HFFc6 (cell line): ENCODE measurements at places on chromosomes 2 and 18. TPM values are rescaled to one million over a fixed set of nuclear protein-coding genes. Genes with fewer than 3 reads are reported as not detected.
A peak's percentile ranks its signal among the peaks of the same experiment; 100 is the strongest.

DNA sequence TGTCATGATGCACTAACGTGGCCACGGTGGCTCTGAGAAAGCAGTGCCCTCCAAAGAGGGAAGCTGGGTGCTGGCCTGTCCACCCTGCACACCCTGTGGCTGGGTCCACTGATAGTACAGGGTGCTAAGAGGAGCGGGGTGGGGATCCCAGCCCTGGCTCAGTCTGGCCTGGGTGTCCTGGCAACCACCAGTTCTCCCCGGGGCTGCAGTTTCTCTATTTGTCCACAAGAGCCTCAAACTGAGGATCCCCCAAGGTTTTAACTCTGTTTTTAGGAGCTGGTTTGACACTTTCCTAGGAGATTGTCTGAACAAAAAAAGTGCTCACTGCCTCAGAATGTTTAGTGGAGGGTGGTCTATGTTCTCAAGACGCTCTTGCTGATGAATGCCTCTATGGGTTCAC lies 29.0 kb downstream of the EDAR start:
- no peaks in the 10 kb centered on the region for H3K36me3 ChIP-seq
- no peak for DNase-seq
- H3K27ac ChIP-seq, result no peak overlapping the region

GRCh38 chr2:48551548-48551947 lies 21.6 kb downstream of the STON1 start:
- H3K27me3 ChIP-seq, result peaks cover 3% of the 10 kb centered on the region; the same call in 1 of the 2 replicates
- H3K36me3 ChIP-seq, result peaks cover 8% of the 10 kb centered on the region; the same call in 1 of the 2 replicates
- H3K4me3 ChIP-seq, result no peak overlapping the region
- no peak overlapping the region for H3K27ac ChIP-seq

- H3K36me3 ChIP-seq, result 0 out of 2 replicates have a peak, but pooled peaks cover 3% of the 10 kb centered on the region
- peaks cover 71% of the 10 kb centered on the region for H3K4me1 ChIP-seq
- H3K27ac ChIP-seq, result peak overlapping the region; percentile 89
- H3K4me3 ChIP-seq, result peak overlapping the region; percentile 61
- peak; percentile 91 for DNase-seq
- no peaks in the 10 kb centered on the region for H3K27me3 ChIP-seq
Measured at GRCh38 chr2:224145751-224146355, 106.8 kb upstream of the SERPINE2 start.

DNA sequence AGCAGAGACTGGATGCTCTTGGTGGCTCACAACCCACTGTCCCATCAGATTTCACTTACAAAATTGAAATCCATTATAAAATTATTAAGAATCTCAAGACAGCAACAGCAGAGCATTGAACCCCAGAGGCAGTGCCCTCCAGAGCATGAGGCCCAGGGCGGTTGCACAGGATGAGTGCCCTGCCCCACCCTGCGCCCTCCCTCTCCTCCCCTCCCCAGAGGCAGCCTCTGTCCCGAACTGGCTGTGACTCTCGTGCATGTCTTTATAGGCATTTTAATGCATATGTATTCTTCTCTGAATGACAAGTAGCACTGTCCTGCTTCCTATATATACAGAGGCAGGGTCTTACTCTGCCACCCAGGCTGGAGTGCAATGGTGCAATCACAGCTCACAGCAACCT lies 10.4 kb downstream of the MFSD2B start:
- no peak overlapping the region for H3K4me3 ChIP-seq
- peaks cover 27% of the 10 kb centered on the region for H3K4me1 ChIP-seq
- no peaks in the 10 kb centered on the region; the same call in none of the 2 replicates for H3K27me3 ChIP-seq
- H3K27ac ChIP-seq, result no peak overlapping the region
- DNase-seq, result no peak

DNA sequence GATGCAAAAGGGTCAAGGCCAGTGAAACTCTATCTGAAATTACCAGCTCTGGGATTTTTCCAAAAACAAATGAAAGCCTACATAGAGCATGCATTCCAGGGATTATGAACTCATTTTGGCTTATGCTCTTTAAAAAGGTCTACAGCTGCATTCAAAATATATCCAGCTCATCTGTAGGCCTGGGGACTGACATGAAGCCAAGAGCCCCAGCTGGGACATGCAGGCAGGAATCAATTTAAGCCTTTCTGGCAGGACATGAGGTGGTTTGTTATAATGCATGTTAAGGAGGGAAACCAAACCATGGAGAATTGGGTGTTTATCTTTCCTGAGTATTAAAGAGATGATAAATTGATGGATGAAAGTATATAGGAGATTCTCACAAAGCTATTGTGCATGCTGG lies 164.5 kb downstream of the RBM43 start:
- H3K36me3 ChIP-seq, result no peaks in the 10 kb centered on the region
- no peak overlapping the region for H3K27ac ChIP-seq
- H3K4me1 ChIP-seq, result no peaks in the 10 kb centered on the region
- no peak overlapping the region for H3K4me3 ChIP-seq

DNA sequence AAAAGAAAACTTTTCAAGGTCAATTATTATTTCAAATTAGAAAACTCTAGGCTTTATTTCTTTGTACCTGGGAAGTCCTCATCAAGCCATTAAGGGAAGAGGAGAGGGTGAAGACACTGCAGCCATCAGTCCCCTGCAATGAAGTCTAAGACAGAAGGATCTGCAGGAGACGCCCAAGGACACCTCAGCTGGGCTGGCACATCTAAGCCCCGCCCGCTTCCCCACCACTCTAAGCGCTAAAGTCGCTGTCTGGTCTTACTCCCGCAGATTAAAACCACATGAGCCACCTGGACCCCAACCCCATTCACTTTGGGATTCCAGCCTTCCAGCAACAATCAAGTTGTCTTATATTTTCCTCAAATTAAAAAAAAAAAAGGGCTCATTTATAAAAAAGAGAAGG lies 104.4 kb downstream of the AFF3 start:
- H3K27ac ChIP-seq, result no peak overlapping the region
- H3K27me3 ChIP-seq, result peaks cover 21% of the 10 kb centered on the region
- DNase-seq, result no peak
- H3K4me1 ChIP-seq, result no peaks in the 10 kb centered on the region
- H3K4me3 ChIP-seq, result no peak overlapping the region

GRCh38 chr18:48983793-48984437 lies 33.1 kb upstream of the SMAD7 start:
- H3K4me3 ChIP-seq, result no peak overlapping the region
- no peak overlapping the region for H3K27ac ChIP-seq
- H3K4me1 ChIP-seq, result peaks cover 38% of the 10 kb centered on the region
- no peak for DNase-seq
- H3K36me3 ChIP-seq, result no peaks in the 10 kb centered on the region
- H3K27me3 ChIP-seq, result peaks cover 5% of the 10 kb centered on the region; the same call in 1 of the 2 replicates

GRCh38 chr18:35478520-35479435 lies 19.0 kb downstream of the INO80C start:
- no peaks in the 10 kb centered on the region for H3K27me3 ChIP-seq
- H3K4me3 ChIP-seq, result peak overlapping the region; percentile 51
- H3K4me1 ChIP-seq, result peaks cover 16% of the 10 kb centered on the region
- peak overlapping the region; percentile 74 for H3K27ac ChIP-seq

DNA sequence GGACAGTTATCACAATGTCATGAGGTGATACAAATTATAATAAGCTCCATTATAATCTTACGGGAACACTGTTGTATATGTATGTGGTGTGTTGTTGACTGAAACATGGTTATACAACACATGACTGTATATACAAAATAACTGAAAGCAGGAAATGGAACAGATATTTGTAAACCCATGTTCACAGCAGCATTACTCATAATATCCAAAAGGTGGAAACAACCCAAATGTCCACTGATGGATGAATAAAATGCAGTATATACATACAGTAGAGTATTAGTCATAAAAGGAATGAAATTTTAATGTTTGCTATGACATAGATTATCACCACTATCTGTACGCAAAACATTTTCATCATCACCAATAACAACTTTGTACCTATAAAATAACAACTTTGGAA lies 107.3 kb downstream of the USP34 start:
- no peak overlapping the region for H3K27ac ChIP-seq
- H3K36me3 ChIP-seq, result peaks cover 49% of the 10 kb centered on the region
- DNase-seq, result no peak
- peaks cover 22% of the 10 kb centered on the region for H3K4me1 ChIP-seq
- H3K4me3 ChIP-seq, result no peak overlapping the region

DNA sequence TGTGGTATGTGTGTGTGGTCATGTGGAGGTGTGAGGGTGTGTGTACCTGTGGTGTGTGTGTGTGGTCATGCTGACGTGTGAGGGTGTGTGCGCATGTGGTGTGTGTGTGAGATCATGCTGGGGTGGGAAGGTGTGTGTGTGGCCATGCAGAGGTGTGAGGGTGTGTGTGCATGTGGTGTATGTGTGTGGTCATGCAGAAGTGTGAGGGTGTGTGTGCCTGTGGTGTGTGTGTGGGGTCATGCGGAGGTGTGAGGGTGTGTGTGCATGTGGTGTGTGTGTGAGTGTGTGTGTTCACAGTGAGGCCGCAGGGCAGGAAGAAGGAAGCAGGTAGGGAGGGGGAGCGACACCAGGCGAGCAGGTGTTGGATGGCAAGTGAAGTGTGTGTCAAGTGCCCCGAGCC lies 259.0 kb downstream of the LOXHD1 start:
- H3K27me3 ChIP-seq, result peaks cover 20% of the 10 kb centered on the region
- no peaks in the 10 kb centered on the region for H3K36me3 ChIP-seq
- H3K4me3 ChIP-seq, result no peak overlapping the region
- no peak overlapping the region for H3K27ac ChIP-seq
- peaks cover 10% of the 10 kb centered on the region for H3K4me1 ChIP-seq

DNA sequence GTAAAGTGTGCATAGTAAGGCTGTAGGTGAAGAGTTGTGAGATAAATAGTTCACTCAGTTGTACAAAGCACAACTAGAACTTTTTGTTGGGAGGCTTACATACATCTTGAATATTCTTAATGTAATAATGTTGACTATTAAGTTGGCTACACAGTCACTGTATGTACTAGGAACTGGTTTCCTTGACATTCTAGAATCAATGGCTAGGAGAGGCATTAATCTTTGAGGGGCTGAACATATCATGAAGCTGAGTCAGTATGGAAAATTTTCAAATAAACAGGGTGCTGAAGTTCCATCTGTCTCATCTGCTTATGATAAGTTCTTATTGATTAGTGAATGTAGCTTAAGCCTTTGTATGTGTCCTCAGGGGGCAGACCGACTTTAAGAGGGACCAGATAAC lies 23.4 kb downstream of the METTL21A start:
- H3K36me3 ChIP-seq, result peaks cover 31% of the 10 kb centered on the region

- H3K27ac ChIP-seq, result no peak overlapping the region
- peaks cover 39% of the 10 kb centered on the region for H3K4me1 ChIP-seq
- no peaks in the 10 kb centered on the region; the same call in 1 of the 2 replicates for H3K27me3 ChIP-seq
- H3K36me3 ChIP-seq, result no peaks in the 10 kb centered on the region
- H3K4me3 ChIP-seq, result no peak overlapping the region
Measured at GRCh38 chr2:213242653-213243052, 41.6 kb upstream of the SPAG16 start.

GRCh38 chr2:128642821-128643220 lies 324.2 kb upstream of the HS6ST1 start:
- DNase-seq, result no peak
- no peaks in the 10 kb centered on the region for H3K36me3 ChIP-seq

GRCh38 chr2:203949228-203949627 lies 12.7 kb downstream of the ICOS start:
- H3K36me3 ChIP-seq, result no peaks in the 10 kb centered on the region
- no peak overlapping the region for H3K4me3 ChIP-seq
- DNase-seq, result no peak
- no peak overlapping the region for H3K27ac ChIP-seq

DNA sequence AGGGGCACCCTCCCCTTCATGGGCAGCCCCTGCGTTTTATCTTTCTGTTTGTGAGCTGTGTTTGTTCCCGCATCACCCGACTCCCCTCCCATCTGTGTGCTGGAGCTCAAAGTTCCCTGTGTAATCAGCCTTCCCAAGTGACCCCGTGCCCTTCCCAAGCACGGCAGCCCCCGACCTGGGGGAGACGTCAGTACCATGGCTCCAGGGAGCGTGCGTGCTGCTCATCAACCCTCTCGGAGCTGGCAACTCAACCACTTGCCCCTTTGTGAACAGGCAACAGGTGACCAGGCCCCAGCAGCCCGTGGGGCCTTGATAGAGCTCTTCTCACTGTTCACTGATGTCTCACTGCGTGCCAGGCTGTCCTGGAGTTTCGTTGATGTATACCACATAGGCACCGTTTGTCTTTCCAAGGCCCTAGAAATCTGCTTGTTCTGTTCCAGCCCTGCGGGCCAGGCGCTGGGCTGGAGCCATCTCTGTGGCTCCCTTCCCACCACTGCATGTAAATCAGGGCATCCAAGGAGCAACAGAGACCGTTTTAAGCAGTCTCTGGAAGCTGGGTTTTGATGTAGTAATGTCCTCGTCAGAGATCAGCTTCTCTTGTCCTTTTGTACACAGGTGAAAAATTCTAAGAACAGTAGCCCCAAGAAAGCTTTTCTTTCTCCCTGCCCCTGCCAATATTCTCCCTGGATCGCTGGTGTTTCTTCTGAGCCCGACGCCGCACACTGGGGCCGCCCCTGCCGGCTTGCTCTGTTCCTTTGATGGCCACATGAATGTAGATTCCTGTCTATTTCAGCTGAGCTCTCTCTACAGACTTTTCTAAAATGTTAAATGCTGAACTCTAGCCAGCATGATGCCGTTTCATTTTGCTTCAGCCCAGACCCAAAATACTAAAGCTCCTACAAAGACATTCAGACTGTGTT lies 107.0 kb upstream of the PTPRM start:
- H3K27me3 ChIP-seq, result peaks cover 26% of the 10 kb centered on the region
- H3K27ac ChIP-seq, result no peak overlapping the region
- no peak for DNase-seq
- H3K36me3 ChIP-seq, result no peaks in the 10 kb centered on the region
- H3K4me3 ChIP-seq, result peak overlapping the region; percentile 40

GRCh38 chr2:10514743-10515142 lies 66.6 kb upstream of the ODC1 start:
- peaks cover 22% of the 10 kb centered on the region for H3K4me1 ChIP-seq
- H3K36me3 ChIP-seq, result peaks cover 25% of the 10 kb centered on the region
- no peaks in the 10 kb centered on the region for H3K27me3 ChIP-seq
- peak; percentile 97 for DNase-seq
- peak overlapping the region; percentile 94 for H3K27ac ChIP-seq

DNA sequence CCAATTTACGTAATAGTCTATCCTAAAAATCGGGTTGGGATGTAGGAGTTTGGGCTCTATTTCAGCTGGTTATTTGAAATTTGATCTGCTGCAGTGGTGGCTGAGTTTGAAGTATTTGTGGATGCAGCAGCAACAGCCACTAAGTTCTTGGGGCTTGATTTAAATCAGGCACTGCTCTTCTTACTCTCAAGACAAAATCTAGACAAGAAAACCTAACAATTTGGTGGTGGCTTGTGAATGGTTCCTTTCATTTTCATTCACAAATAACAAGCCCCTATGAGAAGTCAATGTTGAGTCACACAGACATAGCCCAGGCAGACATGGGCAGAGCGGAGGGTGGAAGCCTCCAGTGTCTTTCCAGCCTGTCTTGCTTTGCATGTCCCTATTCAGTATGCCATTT lies 199.3 kb downstream of the LTBP1 start:
- no peak for DNase-seq
- peaks cover 91% of the 10 kb centered on the region for H3K4me1 ChIP-seq
- peak overlapping the region; percentile 78 for H3K4me3 ChIP-seq
- peaks cover 87% of the 10 kb centered on the region for H3K36me3 ChIP-seq
- H3K27me3 ChIP-seq, result peaks cover 8% of the 10 kb centered on the region; the same call in 1 of the 2 replicates

GRCh38 chr2:50732796-50733195 lies 299.1 kb downstream of the NRXN1 start:
- H3K36me3 ChIP-seq, result no peaks in the 10 kb centered on the region
- DNase-seq, result no peak

- H3K4me1 ChIP-seq, result peaks cover 11% of the 10 kb centered on the region
- no peak overlapping the region for H3K4me3 ChIP-seq
- no peaks in the 10 kb centered on the region for H3K36me3 ChIP-seq
- H3K27ac ChIP-seq, result no peak overlapping the region
- DNase-seq, result peak; percentile 35
Measured at GRCh38 chr2:219104107-219105035, 43.6 kb upstream of the IHH start.

SMIM21 gene
- not detected in 3 replicates for total RNA-seq

HOXD9 gene
- total RNA-seq, result 2.0 to 2.8 TPM (median 2.2 TPM) in 3 replicates

SLC35F5 gene
- 104 and 140 TPM in 2 replicates for total RNA-seq

CDH7 gene
- not detected in 3 replicates for total RNA-seq

EPB41L5 gene
- 0.53 to 1.9 TPM (median 1.2 TPM) in 3 replicates for total RNA-seq

SLC4A3 gene
- total RNA-seq, result 4.2 and 12.3 TPM in 2 replicates

FHL2 gene
- 207 to 259 TPM (median 218 TPM) in 3 replicates for total RNA-seq
